ENCODE measurements at places on chromosomes 16 and 17. TPM values are rescaled to one million over a fixed set of nuclear protein-coding genes. Genes with fewer than 3 reads are reported as not detected.

Gene EPN3
- 3.8 TPM for total RNA-seq

Gene C16orf92
- not detected for total RNA-seq

Gene NDE1
- 11.8 TPM for total RNA-seq

Gene ST6GALNAC1
- total RNA-seq, result 29.6 TPM

Gene SLC13A2
- 1.2 TPM for total RNA-seq

Gene CSH2
- 1.4 TPM for total RNA-seq

Gene IGF2BP1
- 42.9 TPM for total RNA-seq

Gene SLC46A1
- 54.5 TPM for total RNA-seq

Gene TP53TG3B
- not detected for total RNA-seq

Gene CPPED1
- 27.2 TPM for total RNA-seq

Gene METTL26
- 75.4 TPM for total RNA-seq

Gene SNN
- 18.8 TPM for total RNA-seq

Gene OTOA
- 0.07 TPM for total RNA-seq

Gene CDH3
- total RNA-seq, result 77.6 TPM

Gene GCGR
- 2.9 TPM for total RNA-seq

Gene PPL
- total RNA-seq, result 32.8 TPM

Gene KPNA2
- 72.1 TPM for total RNA-seq

Gene DUS2
- total RNA-seq, result 11.8 TPM

Gene SEPTIN1
- not detected for total RNA-seq

Gene SUPT6H
- total RNA-seq, result 48.8 TPM

Gene C16orf96
- total RNA-seq, result 0.12 TPM

Gene POLR2A
- total RNA-seq, result 74.5 TPM

Gene PHOSPHO1
- total RNA-seq, result not detected

Gene SMIM22
- not detected for total RNA-seq

Gene HID1
- total RNA-seq, result 15.3 TPM

Gene CCDC154
- total RNA-seq, result 0.64 TPM

Gene AGRP
- total RNA-seq, result 1.9 TPM

Gene KCNH4
- total RNA-seq, result 0.17 TPM

Gene CFAP97D1
- not detected for total RNA-seq

Gene GGT6
- total RNA-seq, result 0.32 TPM

Gene WNK4
- total RNA-seq, result 1.5 TPM

Gene KRT13
- total RNA-seq, result 5.3 TPM

Gene KCNG4
- not detected for total RNA-seq

Gene CD300A
- total RNA-seq, result 1.1 TPM

Gene PPP1R1B
- 1.5 TPM for total RNA-seq

Gene BMERB1
- total RNA-seq, result 10.3 TPM

Gene GPR139
- total RNA-seq, result not detected

Gene ALOX12B
- 2.0 TPM for total RNA-seq

Gene FLOT2
- 42.0 TPM for total RNA-seq

Gene CCL1
- not detected for total RNA-seq

Gene C16orf89
- 4.5 TPM for total RNA-seq

Gene GLYR1
- 49.5 TPM for total RNA-seq

Gene G6PC1
- 14.2 TPM for total RNA-seq

Gene TMEM235
- not detected for total RNA-seq

Gene KIF2B
- not detected for total RNA-seq

Gene CDH1
- total RNA-seq, result 190 TPM

Gene SLC6A4
- total RNA-seq, result 3.8 TPM

Gene MSLN
- 2.4 TPM for total RNA-seq

Gene TSPOAP1
- 15.4 TPM for total RNA-seq

Gene IKZF3
- total RNA-seq, result not detected

Gene GJC1
- 11.4 TPM for total RNA-seq

All from hepatocyte (in vitro differentiated cells).